ENCODE measurements at places on chromosomes 1 and 21.

GRCh38 chr1:234372011-234372757 is 1.1 kb upstream of the COA6 start:
- DNase-seq, result no peak

DNA sequence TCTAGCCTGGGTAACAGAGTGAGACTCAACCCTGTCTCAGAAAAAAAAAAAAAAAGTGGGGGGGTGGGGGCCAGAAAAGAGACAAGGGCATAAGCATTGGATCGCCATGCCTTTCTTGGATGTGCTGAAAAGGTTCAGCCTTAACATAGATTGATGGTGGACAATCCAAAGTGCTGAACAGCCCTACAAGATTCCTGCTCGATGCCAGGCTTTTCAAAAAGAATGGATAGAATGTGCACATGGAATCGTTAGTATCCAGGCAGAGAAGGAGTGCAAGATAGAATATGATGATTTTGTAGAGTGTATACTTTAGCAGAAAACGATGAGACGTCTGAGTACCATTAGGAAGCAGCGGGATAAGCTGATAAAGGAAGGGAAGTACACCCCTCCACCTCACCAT is 10.9 kb upstream of the COA7 start:
- no peak for DNase-seq

GRCh38 chr1:94283462-94283861 is 46.1 kb upstream of the ARHGAP29 start:
- no peak for DNase-seq

- no peak for DNase-seq
These were observed 114.0 kb downstream of the GREM2 start for GRCh38 chr1:240497908-240498307.

DNA sequence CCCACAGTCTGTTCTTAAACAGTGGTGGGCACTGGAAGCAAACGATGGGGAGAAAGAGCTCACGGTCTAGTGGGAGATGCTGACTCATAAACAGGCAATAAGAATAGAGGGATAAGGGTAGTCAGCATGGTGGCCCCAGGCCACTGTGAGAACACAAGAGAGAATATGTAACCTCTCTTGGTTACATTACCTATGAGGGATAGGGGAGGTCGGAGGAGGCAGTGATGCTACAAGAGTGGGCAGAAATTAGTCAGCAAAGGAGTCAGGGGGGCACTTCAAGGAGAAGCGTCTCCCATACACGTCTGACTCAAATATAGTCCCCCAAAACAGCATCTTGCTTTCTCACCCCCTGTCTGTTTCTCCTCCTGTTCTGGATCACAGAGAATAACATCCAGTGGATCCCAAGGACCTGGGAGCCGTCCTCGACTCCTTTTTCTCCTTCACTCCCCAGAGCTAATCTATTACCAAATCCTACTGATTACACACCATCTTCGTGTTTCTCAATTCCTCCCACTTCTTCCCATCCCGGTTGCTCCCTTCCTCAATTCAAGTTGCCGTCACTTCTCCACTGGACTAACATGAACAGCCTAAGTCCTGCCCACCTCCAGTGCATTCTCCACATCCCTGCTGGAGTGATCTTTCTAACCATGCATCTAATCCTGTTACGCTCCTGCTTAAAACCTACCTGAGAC is 2.1 kb downstream of the SLAMF8 start:
- no peak for DNase-seq

DNA sequence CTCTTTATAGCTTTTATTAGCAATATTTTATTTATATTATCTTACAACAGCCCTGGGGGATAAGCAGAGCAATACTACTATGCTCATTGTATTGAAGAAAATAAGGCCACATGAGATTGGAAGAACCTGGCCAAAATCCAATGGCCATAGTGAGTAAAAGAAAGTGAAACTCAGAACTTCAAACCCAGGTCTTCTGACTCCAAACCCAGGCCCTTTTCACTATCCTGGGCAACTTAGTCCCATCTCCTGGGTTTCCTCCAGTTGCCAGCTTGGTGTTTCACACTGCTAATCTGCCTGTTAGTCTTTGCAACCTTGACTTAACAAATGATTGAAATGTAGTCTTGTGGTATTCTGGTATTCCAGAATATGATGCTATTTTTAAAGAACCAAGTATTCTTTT is 22.4 kb upstream of the EXO1 start:
- DNase-seq, result no peak

DNA sequence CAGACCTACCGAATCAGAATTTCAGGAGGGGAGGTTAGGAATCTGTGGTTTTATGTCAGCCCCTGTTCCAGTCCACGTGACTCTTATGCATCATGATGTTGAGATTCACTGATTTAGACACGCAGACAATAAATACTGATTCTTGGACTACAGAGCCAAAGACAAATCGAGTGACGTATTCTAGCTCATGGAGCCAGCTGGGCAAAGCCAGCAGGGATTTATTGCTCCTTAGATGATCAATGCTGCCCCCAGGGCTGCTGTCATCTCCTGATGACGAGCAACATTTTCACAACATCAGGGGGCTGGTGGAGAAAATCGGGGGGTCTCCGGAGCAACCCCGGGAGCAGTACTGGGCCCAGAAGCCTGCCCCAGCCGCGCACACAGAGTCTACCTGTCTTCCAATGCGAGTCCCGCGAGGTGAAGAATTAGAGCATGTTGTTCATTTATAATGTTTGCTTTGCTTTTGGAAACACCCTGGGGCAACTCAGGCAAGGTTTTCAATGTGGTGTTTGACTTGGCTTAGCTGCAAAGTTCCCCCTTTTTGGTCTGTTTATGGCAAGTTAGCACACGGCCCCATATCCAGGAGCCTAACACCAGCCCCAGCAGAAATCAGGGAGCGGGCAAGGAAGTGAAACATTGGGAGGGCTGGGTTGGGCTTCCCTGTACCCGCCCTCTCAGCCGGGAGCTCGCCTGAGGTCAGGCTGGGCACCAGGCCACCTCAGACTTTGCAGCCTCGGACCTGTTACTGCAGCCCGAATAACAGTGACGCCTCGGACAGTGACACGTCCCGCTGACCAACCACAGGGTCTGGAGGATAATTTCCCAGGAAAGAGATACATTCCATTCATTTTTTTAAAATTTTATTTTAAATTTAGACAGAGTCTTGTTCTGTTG is 19.9 kb upstream of the CLDN14 start:
- no peak for DNase-seq

- DNase-seq, result no peak
These were observed 147.7 kb upstream of the ARHGEF16 start for GRCh38 chr1:3306583-3307291.

GRCh38 chr21:24423546-24423945 is 1183.7 kb downstream of the MRPL39 start:
- DNase-seq, result no peak

- DNase-seq, result no peak
These were observed 137.0 kb downstream of the BRINP2 start for GRCh38 chr1:177307771-177308170.

GRCh38 chr1:81512252-81513003 is 288.3 kb upstream of the ADGRL2 start:
- no peak for DNase-seq

DNA sequence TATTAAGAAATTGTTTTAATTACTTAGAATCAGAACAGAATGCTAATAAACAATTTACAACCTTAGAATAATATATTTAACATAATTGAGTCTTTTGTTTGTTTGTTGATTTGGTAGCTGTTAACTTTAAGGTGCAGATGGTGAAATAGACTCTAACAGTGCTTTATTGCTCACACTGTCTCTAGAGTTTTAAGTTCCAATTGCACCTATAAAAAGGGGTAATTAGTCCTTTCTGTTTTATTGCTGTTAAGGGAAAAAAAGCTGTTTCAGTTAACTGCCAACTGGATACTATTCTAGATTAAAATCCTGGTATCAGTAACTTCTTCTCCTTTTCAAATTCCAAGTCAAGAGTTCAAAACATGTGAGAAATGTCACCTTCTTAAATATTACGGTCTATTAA is 197.6 kb upstream of the TMPRSS15 start:
- no peak for DNase-seq

DNA sequence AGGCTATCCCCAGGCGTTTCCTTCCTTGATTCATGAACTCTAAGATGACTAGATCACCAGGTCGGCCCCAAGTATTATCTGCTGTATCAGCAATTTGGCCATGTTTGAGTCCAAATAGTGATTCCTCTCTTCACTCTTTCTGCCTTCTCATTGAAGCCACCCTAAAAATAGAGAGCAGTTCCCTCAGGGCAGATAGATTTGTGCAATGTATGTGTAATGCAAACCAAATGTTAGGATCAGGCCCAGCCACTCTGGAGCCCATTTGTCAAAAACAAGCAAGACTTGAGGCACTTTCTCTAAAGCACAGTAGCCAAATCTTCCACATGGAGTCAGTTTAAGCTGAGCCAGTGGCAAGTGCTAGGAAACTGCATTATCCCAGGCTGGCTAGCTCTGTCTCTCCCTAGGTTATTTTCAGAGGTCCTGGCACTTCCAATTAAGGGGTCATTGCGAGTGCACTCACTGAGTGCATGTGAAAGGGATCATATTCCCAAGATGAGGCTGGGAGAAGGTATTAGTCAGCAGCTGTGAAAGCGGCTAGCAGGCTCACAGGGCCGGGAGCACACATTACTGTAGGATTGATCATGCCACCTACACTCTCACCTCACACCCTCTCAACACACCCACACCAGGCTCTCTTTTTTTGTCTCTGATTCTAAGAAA is 97.9 kb upstream of the RAB3GAP2 start:
- DNase-seq, result no peak

GRCh38 chr21:17976691-17977090 is 157.5 kb upstream of the C21orf91 start:
- no peak for DNase-seq

- peak; percentile 65 for DNase-seq
These were observed 572 bp upstream of the SRSF10 start for GRCh38 chr1:23980728-23981070.

GRCh38 chr1:191634801-191635508 is 523.3 kb upstream of the RGS18 start:
- DNase-seq, result no peak

Data from activated CD4-positive, alpha-beta T cell treated with anti-CD3 and anti-CD28 coated beads for 4 hours (primary cell).